ENCODE measurements at places on chromosomes 1 and 21. TPM values are rescaled to one million over a fixed set of nuclear protein-coding genes. Genes with fewer than 3 reads are reported as not detected.

Gene CA6
- total RNA-seq = not detected

Gene RIT1
- total RNA-seq = 32.0 TPM

Gene KCND3
- total RNA-seq = 12.6 TPM

Gene DNMT3L
- total RNA-seq = not detected

Gene C4BPA
- not detected for total RNA-seq

Gene KRTAP21-2
- not detected for total RNA-seq

Gene FAM43B
- total RNA-seq = 0.16 TPM

Gene PLA2G4A
- total RNA-seq = 2.3 TPM

Gene CFHR4
- total RNA-seq = 0.31 TPM

Gene BRDT
- total RNA-seq = not detected

Gene DESI2
- 38.8 TPM for total RNA-seq

Gene ORC1
- total RNA-seq = 0.94 TPM

Gene OR2T8
- not detected for total RNA-seq

Gene PCNX2
- total RNA-seq = 175 TPM

Gene TFF1
- not detected for total RNA-seq

Gene SUSD4
- total RNA-seq = 11.2 TPM
